Cardiac atrium fibroblast (primary cell): ENCODE measurements at places on chromosomes 12 and 14. TPM values are rescaled to one million over a fixed set of nuclear protein-coding genes. Genes with fewer than 3 reads are reported as not detected.

SERPINA3 gene
- total RNA-seq: 324 and 530 TPM in 2 replicates

KRT3 gene
- total RNA-seq: not detected in 2 replicates

TPPP2 gene
- total RNA-seq: not detected in 2 replicates

SOCS2 gene
- total RNA-seq: 19.1 and 33.6 TPM in 2 replicates

PPP2R5C gene
- 57.2 and 65.8 TPM in 2 replicates for total RNA-seq

DBX2 gene
- total RNA-seq: not detected in 2 replicates

HECTD4 gene
- total RNA-seq: 6.1 and 16.5 TPM in 2 replicates

OLR1 gene
- not detected in 2 replicates for total RNA-seq

KCNJ8 gene
- 0.16 and 0.36 TPM in 2 replicates for total RNA-seq

SUSD6 gene
- total RNA-seq: 12.6 and 20.4 TPM in 2 replicates

PRB2 gene
- total RNA-seq: not detected in 2 replicates

SRRM4 gene
- not detected in 2 replicates for total RNA-seq

FOXM1 gene
- total RNA-seq: 11.7 and 18.8 TPM in 2 replicates

BBS10 gene
- 13.9 and 16.4 TPM in 2 replicates for total RNA-seq

DENND5B gene
- total RNA-seq: 4.5 and 5.7 TPM in 2 replicates

AKAP5 gene
- 0.32 and 0.36 TPM in 2 replicates for total RNA-seq

OR6C70 gene
- not detected in 2 replicates for total RNA-seq

KRT78 gene
- not detected in 2 replicates for total RNA-seq

PLEKHD1 gene
- total RNA-seq: not detected in 2 replicates
